ENCODE measurements at places on chromosomes 5 and 9.

GRCh38 chr5:56190497-56190896 is 42.6 kb downstream of the ANKRD55 start:
- DNase-seq = no peak

DNA sequence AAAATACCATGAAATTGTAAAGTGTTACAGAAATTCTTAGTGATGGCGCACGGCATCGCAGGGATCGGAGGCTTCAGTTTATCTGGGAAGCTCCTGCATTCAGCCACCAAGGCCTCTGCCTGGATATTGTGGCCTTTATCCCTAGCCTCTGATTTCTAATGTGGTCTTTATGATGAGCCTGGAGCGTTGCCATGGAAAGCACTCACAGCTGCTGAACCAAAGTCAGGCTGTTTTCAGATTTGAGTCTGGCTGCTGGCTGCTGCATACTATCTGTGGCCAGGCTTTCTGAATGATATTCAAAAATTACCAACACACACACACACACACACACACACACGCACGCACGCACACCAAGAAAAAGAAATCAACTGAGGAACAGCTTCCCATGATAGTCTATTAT is 101.1 kb upstream of the ZNF366 start:
- no peak for DNase-seq

- DNase-seq = peak; percentile 82
Measured at GRCh38 chr9:132669698-132670456, at the start of gene DDX31. DDX31 (minus strand) TSS chr9:132669983; CDS start chr9:132669934, 49 bp downstream.

DNA sequence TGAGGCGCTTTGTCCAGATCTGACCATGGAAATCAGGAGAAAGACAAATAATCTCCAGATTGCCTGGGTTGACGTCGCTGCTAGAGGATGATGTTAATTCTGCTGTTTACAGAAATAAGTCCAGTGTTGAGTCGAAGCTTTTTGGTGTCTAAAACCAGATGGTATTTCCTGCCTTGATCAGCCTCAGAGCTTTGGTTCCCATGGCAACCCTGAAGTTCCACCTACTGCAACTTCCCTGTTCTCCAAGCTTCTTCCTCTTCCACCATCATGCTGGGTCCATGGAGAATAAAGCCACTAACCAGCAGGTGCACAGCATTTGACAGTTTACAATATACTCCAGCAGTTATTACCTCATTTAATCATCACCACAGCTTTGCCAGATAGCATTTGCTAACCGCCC is 18.0 kb upstream of the GABBR2 start:
- DNase-seq = no peak

DNA sequence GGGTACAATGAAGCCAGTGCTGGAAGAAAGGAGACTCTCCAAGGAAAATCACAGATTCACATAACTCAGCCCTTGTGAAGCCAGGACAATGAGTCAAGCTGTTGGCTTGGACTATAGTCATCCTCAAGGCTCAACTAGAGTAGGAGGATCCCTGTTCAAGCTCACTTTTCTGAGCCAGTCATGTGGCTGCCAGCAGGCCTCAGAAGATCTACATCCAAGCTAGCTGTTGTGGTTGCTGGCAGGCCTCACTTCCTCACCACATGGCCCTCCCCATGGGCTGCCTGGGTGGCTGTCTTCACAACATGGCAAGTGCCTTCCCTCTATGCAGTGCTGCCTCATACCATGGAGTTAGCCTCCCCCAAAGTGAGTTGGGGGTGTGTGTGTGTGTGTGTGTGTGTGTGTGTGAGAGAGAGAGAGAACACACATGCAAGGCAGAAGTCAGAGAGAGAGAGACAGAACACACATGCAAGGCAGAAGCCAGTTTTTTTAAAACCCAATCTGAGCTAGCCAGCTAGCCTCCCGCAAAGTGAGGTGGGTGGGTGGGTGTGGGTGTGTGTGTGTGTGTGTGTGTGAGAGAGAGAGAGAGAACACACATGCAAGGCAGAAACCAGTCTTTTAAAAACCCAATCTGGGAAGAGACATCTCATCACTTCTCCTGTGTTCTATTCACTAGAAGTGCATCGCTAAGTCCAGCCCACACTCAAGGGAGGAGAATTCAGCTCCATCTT is 17.1 kb downstream of the SCAI start:
- DNase-seq = peak; percentile 44

- no peak for DNase-seq
Measured at GRCh38 chr5:62977661-62978060, 399.0 kb downstream of the LRRC70 start.

GRCh38 chr9:134178768-134179551 is 14.6 kb upstream of the RNU6ATAC start:
- DNase-seq = no peak

DNA sequence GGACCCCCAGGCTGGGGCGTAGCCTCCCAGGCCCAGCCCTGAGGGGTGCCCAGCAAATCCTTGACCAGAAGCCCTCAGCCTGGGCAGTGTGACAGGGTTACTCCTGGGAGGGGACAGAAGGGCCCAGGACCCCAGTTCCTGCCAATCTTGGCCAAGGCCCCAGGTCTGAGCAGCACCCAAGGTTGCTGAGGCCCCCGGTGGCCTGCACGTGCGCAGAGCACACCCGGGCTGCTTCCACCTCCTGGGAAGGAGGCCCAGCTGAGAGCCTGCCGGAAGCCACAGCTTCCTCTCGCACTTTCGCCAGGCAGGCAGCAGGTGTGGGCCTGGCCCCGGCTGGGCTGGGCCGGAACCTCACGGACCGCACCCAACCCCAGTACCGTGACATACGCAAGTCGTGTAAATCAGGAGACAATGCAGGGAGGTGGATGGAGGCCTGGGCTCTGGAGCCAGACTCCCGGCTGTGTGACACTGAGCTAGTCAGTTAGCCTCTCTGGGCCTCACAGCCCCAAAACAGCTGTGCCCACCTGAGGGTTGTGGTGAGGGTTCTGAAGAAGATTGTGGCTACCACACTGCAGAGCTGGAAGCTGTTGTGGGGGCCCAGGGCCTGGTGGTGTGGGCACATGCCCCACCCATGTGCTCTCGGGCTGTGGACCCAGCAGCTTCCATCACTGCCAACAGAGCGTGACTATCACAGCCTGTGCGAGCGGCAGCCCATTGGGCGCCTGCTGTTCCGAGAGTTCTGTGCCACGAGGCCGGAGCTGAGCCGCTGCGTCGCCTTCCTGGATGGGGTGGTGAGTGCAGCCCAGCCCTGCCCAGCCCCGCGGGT is 5.1 kb downstream of the GRK6 start:
- no peak for DNase-seq

DNA sequence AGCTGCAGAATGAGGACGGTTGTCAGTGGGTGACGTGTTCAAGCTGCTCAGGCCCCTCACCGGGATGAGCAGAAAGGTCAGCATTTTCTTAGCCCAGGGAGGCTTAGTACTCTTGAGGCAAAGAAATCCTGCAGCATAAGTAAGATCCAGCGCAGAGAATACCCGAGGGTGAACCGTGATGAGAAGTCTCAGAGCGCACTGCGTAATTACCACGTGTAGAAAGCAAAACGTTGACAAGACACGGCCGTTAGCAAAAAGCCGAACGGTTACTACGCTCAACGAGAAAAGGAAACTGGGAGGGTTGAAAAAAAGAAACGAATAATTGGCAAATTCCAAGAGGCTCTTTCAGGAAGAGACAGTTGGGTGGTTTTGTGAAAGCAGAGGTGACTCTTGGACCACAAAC is 104.0 kb downstream of the COL23A1 start:
- DNase-seq = no peak

DNA sequence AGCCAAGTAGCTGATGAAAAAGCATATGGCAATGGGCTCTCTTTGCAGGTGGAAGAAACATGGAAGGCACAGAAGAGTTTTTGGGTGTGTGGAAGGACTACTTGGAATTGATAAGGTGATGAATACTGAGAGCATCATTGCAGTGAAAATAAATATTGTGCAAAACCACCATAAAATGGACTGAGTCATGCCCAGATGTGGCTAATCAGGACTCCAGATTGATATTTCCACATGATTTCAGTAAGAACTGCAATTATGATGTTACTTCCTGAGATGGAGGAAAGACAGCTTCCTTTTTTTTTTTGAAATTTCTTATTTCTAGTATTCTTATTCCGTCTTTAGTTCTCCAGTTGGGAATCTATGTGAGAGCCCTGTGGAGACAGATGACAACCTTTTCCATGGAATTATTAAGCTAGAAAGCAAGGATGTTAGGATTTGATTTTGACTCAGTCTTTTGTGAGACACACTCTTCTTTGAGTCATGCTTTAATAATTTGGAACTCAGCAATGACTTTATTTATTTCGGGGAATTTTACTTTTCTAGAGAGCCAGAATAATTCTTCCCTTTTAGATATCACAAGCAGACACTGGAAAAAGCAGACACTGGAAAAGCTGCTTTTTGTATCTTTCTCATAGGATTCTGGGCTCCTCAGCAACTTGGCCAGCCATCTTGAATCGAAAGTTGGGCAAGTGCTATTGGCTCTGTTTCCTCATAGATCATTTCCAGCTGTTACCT is 94.2 kb upstream of the VCAN start:
- DNase-seq = no peak

GRCh38 chr9:127741831-127742434 is 6.8 kb upstream of the TOR2A start:
- DNase-seq = no peak

GRCh38 chr5:124713595-124713994 is 32.8 kb downstream of the ZNF608 start:
- DNase-seq = no peak

DNA sequence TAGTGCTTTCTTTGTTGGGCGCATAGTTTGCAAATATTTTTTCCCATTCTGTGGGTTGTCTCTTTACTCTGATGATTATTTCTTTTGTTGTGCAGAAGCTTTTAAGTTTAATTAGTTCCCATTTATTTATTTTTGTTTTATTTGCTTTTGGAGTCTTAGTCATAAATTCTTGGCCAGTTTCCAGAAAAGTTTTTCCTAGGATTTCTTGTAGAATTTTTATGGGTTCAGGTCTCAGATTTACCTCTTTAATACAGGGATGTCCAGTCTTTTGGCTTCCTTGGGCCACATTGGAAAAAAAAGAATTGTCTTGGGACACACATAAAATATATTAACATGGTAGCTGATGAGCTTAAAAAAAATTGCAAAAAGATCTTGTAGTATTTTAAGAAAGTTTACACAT is 122.0 kb downstream of the WDR70 start:
- DNase-seq = peak; percentile 51

GRCh38 chr9:88837731-88838130 is 153.5 kb upstream of the S1PR3 start:
- no peak for DNase-seq

GRCh38 chr9:98311541-98311940 is 56.1 kb upstream of the TBC1D2 start:
- DNase-seq = no peak

- no peak for DNase-seq
Measured at GRCh38 chr5:159448-160172, 31.7 kb upstream of the LRRC14B start.

- no peak for DNase-seq
Measured at GRCh38 chr5:91211997-91212713, 171.0 kb downstream of the ARRDC3 start.

DNA sequence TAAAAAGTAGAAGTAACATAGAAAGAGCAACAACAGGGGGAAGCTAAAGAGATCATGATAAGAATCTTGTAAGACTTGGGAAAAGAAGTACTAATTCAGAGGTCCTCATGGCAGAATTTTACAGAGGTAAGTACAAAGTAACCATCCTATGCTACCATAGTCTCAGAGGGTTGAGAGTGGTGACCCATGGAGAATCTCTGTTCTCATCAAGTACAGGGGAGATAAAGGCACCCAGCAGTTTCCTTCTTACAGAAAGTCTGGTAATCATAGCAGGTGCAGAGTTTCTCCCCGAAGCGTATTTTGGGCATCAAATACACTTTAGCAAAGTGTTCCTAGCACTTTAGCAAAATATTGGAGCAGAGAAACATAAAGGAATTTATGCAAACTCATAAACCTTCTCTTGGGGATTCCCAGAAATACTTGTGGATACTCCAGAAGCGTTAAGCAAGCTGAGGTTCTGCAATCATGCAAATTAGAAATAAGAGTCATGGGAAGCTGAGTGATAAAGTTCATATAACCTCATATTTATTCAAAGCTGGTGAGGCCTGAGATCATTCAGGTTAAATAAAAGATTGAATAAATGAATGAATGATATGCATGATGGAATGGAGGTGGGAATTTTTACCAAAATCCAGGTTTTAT is 101.0 kb upstream of the SMC2 start:
- no peak for DNase-seq

DNA sequence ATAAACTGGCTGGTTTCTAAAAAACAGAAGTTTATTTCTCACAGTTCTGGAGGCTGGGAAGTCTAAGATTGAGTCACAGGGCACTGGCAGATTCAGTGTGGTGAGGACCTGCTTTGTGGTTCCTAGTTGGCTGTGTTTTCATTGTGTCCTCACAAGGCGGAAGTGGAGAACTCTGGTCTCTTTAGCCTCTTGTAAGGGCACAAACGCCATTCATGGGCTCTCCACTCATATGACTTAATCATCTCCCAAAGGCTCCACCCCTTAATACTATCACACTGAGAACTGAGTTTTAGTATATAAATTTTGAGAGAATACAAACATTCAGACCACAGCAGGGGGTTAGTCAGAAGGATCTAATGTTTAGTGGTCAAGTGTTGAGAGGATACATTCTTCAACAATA is 208.2 kb downstream of the SEC61B start:
- no peak for DNase-seq

- DNase-seq = no peak
Measured at GRCh38 chr9:37449862-37450632, 15.2 kb downstream of the ZBTB5 start.

Measured in LoVo (cell line).